ENCODE measurements at places on chromosomes 7 and 10.
A peak's percentile ranks its signal among the peaks of the same experiment; 100 is the strongest.

- no peak for DNase-seq
Measured at GRCh38 chr7:70171369-70171920, 573.2 kb downstream of the AUTS2 start.

- DNase-seq, result no peak
Measured at GRCh38 chr7:150594805-150595204, 27.6 kb downstream of the GIMAP4 start.

DNA sequence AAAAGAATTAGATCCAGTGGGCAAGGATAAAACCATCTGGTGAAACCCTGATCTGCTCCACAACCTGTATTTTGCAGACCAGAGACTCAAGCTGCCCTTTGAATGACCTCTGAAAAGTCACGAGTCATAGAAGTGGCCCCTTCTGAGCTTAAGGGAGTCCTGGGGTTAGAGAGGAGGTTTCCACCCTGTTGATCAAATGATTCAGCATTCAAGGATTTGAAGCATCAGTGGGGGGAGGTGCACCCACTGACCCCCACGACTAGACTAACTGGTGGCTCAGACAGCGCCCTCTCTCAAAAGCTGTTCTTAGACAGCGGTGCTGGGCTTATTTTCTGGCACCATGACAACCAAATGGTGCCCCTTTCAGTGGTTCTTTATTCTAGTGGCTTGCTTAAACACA lies 44.3 kb downstream of the PLCE1 start:
- DNase-seq, result no peak

DNA sequence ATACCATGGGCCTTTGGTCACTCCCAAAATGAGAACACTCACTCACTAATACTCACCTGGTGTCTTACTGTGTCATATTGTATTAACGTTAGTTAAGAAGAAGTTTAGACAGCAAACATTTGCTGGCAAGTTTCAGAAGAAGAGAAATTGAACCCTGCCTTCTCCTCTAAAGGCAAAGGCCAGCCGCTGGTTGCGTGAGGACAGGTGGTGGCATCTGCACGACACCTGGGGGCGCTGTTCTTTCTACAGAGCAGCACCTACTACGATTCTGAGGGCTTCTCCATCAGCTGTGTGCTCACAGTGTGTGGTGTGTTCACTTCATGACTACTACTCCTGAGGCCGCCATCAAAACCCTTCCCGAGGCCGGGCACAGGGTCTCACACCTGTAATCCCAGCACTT lies 17.9 kb upstream of the CLEC2L start:
- DNase-seq, result no peak

GRCh38 chr10:4607681-4608080 lies 218.3 kb upstream of the AKR1E2 start:
- DNase-seq, result no peak

- DNase-seq, result no peak
Measured at GRCh38 chr7:34991938-34992840, 45.1 kb downstream of the DPY19L1 start.

GRCh38 chr7:93933156-93933555 lies 11.6 kb downstream of the GNG11 start:
- no peak for DNase-seq

GRCh38 chr10:12782537-12782936 lies 219.0 kb downstream of the CCDC3 start:
- DNase-seq, result peak; percentile 7

GRCh38 chr10:47441938-47442337 lies 42.0 kb downstream of the ANXA8 start:
- DNase-seq, result no peak

DNA sequence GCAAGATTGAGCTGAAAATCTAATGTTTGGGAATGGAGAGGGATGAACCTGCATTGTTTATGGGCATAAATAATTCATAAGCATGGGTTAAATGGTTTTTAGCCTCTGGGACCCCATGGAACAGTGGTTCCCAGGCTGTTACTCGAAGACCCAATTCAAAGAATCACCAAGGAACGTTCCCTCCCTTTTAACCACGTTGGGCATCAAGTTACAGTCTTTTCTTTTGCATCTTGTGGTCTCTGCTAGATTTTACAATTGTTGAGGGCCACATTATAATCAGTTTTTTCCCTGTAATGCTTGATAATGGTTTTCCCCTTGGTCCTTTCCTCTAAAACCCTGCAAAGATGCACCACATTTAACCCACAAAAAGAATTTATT lies 2.5 kb downstream of the CALN1 start:
- no peak for DNase-seq

DNA sequence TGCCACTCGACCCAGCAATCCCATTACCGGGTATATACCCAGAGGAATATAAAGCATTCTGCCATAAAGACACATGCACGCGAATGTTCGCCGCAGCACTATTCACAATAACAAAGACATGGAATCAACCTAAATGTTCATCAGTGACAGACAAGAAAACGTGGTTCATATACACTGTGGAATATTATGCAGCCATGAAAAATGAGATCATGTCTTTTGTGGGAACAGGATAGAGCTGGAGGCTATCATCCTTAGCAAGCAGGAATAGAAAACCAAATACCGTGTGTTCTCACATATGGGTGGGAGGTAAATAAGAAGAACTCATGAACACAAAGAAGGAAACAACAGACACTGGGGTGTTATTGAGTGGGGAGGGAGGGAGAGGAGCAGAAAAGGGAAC lies 84.7 kb downstream of the SLC16A9 start:
- DNase-seq, result no peak

GRCh38 chr10:70952401-70952800 lies 64.0 kb upstream of the PCBD1 start:
- DNase-seq, result no peak

- no peak for DNase-seq
Measured at GRCh38 chr10:114806562-114807391, 14.8 kb upstream of the FHIP2A start.

GRCh38 chr7:12357508-12357907 lies 46.2 kb downstream of the VWDE start:
- no peak for DNase-seq

DNA sequence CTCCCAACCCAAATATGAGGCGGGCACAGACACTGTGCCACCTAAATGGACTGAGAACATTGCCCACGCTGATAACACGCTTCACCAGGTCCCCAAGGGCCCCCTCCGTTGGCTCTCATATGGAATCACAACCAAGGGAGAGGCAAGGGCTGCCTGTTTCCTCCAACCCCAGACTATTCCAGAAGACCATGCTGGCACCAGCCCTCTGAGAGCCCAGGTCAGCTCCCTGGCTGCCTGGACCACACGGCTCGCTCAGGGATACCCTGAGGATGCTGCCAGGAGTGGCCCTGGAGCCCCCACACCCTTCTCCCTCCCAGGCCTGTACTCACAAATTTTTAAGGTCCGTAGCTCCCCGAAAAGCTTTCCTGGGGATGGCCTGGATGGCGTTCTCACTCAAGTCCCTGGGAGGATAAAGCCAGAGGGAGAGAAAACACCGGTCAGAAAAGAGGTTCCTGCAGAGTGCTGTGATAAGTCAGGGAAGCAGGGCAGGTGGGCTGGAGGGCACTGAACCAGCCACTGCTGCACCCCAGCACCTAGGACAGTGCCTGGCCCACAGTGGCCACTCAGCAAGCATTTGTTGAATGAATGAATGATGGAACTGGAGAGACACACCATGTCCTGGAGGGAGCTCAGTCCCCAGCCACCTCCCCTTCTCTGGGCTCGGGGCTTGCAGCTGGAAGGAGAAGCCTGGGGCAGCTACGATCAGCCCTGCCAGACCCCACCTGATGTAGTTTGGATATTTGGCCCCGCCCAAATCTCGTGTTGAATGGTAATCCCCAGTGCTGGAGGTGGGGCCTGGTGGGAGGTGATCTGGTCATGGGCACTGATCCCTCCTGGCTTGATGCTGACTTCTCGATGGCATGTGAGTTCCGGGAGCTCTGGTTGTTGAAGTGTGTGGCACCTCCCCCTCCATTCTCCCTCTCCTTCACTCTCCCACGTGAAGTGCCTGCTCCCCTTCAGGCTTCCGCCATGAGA lies 119.8 kb downstream of the SLIT1 start:
- no peak for DNase-seq

DNA sequence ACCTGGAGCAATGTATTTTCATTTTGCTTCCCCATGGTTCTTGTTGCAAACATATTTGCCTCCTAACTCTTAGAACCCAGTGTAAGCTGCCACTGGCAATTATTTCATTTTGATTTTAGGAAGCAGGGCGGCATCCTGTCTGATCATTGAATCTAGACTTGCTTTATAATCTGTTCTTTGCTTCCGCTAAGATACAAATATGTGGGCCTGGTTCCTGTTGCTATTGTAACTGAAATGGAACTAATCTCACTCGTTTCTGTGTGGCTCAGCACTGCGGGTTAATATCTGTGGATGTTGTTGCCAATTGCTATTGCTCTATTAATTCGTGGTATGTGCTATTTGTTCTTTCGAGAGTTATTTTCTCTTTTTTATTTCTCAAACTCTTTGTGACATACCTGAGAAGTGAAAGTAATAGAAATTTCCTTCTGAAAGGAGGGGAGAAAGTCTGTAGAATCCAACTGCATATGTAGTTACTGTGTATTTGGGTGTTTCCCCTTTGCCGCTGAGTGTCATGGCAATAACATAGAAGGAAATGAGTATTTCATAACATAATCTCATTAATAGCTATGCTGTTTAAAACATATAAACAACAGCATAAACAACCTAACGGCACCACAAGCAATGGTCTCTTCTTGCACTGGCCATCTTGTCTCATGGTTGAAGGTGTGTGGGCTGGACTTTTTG lies 62.4 kb downstream of the FZD1 start:
- no peak for DNase-seq

GRCh38 chr7:36107926-36108631 lies 45.0 kb upstream of the EEPD1 start:
- DNase-seq, result no peak

- no peak for DNase-seq
Measured at GRCh38 chr7:34162677-34163076, 257.3 kb downstream of the BMPER start.

DNA sequence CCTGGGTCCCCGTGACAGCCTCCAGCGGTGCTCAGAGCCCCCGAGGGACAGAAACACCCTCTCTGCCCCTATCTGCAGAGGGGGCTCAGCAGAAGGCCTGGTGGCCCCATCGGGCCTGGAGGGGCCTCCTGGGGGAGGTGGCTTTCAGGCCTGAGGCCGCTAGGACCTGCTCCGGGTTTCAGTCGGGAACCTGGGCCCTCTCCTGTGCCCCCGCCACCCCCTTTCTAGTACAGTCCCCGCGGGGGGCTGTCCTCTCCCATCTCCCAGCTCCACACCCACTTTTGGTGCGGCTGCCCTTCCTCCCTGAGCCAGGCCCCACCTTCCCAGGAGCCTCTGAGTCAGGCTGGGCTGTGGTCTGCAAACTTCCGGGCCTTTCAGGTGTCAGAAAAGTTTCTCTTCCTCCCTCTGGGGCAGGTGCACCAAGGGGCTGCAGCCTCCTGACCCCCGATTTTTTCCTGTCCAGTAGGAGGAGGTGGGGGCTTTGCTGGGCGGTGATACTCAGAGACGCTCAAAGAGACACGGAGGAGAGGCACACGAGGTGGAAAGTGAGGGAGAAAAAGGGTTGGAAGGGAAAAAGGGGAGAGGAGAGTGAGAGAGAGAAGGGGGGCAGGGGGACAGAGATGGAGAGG lies 692 bp downstream of the CARD11 start:
- no peak for DNase-seq

- no peak for DNase-seq
Measured at GRCh38 chr10:112278871-112279270, 4.3 kb upstream of the TECTB start.

- no peak for DNase-seq
Measured at GRCh38 chr7:87318741-87319140, 26.7 kb upstream of the CROT start.

DNA sequence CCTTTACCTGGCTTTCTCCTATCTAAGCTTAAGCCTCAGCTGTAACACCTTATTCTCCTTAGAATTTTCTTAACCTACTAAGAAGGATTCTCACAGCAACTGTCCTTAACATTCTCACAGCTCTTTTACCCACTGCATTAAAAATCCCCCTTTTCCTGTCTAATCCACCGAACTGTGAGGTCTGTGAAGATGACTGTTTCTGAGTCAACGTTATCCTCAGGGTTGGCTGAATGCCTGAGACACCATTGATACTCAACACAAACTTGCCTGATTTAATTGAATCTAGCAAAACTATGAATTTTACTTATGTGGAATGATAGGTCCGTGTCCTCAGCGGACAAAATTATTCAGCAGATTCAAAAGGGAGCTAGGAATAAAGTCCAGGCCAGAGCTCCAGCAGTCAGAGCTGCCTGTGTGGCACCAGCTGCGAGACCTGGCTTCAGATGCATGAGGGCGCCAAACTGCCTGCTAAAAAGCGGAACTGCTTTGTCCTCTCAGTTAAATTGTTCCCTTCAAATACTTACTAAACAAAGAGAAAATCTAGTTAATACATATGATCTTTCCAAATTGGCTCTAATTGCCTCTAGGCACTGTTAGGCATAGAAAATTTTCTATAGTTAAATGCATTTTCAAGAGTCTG lies 33.4 kb upstream of the VWDE start:
- DNase-seq, result no peak

DNA sequence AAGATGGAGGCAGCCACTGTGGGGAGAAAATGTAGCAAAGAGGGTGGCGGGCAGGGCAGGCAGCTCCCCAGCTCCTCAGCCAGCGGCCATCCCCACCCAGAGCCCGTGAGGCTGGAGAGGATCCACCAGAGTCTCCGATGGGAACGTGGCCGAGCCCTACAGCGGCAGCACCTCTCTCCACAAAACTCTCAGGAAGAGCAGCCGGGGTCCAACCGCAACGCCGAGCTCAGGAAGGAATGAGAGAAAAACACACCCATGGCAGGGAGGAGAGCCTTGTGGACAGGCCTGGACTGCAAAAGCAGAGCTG lies 54.0 kb upstream of the ADGRA1 start:
- no peak for DNase-seq

- DNase-seq, result no peak
Measured at GRCh38 chr7:141071855-141072547, 1.9 kb upstream of the TMEM178B start.

- no peak for DNase-seq
Measured at GRCh38 chr7:117673839-117674238, 194.0 kb downstream of the CFTR start.

GRCh38 chr7:137462074-137462715 lies 118.7 kb upstream of the PTN start:
- no peak for DNase-seq

DNA sequence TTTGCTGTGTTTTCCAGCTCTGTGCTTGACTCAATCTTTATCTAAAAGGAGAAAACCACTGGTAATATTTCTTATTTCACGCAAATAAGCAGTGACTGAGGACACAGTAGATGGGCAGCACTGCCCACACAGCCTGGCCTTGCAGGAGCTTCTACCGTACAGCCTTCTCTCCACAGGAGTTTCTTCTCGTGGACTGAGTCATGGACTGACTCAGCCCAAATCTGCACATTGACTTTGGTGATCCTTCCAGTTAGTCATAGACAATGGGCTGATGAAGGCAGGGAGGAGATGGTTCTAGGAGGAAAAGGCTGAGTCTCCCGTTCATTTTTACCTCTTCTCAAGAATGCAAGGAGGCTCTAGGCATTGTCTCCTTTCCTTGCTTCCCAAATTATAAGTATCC lies 200.7 kb downstream of the RAPGEF5 start:
- no peak for DNase-seq

Data from activated naive CD4-positive, alpha-beta T cell (primary cell).